T follicular helper cell (primary cell): ENCODE measurements at places on chromosomes 4 and X.

DNA sequence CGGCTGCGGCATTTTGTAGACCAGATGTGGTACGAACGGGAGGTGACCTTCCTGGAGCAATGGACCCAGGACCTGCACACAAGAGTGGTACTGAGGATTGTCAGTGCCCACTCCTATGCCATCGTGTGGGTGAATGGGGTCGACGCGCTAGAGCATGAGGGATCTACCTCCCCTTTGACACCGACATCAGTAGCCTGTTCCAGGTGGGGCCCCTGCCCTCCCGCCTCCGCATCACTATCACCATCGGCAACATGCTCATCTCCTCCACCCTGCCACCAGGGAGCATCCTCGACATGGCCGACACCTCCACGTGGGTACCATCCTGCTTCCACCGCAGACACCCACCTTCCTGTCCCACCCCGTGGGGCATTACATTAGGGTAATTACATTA is 46.2 kb downstream of the SMARCA5 start:
- DNase-seq = peak; percentile 6

DNA sequence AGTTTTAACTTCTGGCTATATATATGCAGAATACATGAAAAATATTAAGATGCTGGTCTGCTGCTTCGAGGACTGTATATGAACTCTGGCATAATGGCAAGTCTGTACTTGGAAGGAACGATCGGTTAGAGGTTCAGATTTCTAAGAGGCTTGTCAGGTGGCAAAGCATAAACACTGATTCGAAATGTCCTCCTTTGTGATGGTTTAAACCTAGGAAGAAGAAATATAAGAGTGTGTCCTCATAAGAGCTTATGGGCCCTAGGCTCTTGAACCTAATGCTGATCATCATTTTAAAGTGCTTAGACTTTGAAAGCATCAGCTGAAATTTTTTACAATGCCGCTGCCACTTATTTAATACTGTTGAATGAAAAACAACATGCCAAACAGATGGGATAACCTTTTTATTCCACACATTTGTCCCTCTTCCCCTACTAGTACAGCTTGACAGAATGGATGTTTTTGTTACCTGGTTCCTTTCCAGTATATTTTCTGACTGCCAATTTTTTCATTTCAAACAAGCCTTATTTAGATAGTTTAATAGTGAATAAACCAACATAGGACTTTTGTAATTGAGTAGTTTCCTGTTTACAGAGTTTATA is 8.8 kb downstream of the SPRY1 start:
- DNase-seq = no peak

DNA sequence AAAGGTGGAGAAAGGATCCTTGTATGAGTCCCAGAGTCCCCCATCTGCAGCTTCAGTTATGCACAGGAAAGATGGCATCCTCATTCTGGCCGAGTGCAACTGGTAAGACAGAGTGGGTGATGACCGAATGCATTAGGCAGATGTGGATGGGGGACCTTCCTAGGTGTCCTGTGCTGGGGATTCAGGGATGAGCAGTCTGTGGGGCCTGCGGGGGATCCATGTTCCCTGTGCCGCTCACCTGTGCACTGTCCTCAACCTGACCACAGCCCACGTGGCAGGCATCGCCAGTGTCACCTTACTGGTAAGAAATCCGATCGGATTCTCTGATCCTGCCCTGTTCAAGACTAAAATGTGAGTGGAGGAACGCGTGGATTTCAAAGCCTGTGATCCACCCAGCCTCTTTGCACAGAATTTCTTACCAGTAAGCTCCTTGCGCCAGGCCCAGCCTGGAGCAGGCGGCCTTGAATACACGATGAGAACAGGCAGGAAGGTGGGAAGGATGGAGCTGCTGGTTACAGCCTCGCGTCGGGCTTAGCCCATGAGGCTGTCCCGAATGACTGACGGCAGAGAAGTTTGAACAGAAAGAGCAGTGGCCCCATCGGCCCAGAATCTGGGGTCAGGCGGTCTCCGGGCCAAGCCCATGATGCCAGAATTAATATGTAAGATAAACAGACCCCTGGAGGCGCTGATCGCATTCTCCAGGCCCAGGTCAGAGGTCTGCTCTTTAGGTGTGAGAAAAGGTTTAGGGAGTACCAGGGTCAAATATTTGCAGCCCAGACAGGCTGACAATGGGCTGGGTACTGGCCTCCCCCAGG is 56.5 kb downstream of the CPZ start:
- DNase-seq = no peak

- DNase-seq = peak; percentile 53
These were observed at the start of gene TLR6 for GRCh38 chr4:38856524-38857337. TSS of gene TLR6 (minus strand) at chr4:38856817. CDS start at chr4:38829473, 27,344 bp downstream.

- peak; percentile 7 for DNase-seq
These were observed 27.2 kb downstream of the BST1 start for GRCh38 chr4:15729910-15730533.

DNA sequence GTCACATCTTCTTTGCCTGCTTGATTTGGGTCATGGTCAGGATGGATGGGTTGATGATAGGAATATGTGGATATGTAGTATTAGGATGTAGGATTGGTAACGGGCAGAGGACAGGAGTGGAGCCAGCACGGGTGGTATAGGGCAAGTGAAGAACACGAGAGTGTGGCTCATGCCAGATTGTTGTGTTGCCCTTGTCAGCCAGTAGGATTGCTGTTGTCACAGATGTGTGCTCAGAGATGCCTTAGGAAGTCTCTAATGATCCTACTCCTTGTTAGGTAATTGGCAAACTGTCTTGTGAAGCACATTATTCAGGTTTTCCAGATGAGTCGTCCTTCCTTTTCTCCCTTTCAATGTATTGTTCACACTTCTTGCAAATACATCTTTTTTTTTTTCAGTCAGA is 5.5 kb downstream of the ATP10D start:
- no peak for DNase-seq

- no peak for DNase-seq
These were observed 45.4 kb downstream of the CC2D2A start for GRCh38 chr4:15515106-15515505.

DNA sequence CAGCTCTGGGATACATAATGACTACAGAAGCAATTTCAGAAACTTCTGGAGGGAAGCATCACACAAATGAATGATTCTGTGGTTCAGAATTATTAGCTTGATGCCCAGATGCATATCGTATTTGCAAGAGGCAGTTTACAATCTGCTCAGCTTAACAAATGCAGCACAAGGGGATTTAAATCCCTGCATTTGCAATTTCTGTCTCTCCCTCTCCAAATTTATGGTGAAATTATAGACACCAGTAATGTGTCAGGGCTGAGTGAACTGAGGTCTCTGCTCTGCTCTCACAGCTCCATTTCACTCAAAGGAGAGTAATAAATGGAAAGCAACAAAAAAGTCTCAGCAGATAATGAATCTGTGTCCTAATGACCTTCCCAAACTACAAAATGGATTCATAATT is 80.2 kb downstream of the TMEM156 start:
- DNase-seq = no peak

DNA sequence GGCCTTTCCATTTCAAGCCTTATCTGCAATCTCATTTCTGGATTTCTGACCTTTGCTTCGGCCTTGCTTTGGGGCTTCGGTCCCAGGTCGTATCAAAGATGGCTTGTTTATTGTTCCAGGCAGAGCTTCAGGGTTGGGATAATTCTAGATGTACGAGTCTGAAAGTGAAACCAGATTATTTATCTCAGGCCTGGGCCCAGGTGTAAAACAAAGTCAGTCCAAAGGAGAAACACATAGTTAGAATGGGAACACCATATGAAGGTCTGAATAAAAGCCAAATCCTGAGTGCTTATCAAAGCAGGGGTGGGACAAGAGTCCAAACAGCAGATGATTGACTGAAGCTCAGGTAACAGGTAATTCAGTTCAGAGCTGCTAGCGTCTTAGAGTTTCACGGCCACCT is 17.1 kb downstream of the PRIMPOL start:
- no peak for DNase-seq

- DNase-seq = peak; percentile 52
These were observed 55.0 kb downstream of the FAM53A start for GRCh38 chr4:1628892-1629698.

GRCh38 chr4:36399762-36400353 is 118.4 kb downstream of the DTHD1 start:
- peak; percentile 25 for DNase-seq

DNA sequence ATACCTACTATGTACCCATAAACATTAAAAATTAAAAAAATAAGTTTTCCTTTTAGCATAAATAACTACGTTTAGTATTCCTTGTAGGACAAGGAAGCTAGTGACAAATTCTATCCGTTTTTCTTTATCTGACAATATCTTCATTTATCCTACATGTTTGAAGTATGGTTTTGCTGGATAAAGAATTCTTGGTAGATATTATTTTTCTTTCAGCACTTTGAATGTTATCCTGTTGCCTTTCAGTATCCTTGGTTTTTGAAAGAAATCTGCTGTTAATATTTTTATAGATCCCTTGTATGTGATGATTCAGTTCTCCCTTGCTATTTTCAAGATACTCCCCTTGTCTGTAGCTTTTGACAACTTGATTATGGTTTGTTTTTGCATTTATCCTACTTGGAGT is 76.6 kb downstream of the CASK start:
- no peak for DNase-seq

DNA sequence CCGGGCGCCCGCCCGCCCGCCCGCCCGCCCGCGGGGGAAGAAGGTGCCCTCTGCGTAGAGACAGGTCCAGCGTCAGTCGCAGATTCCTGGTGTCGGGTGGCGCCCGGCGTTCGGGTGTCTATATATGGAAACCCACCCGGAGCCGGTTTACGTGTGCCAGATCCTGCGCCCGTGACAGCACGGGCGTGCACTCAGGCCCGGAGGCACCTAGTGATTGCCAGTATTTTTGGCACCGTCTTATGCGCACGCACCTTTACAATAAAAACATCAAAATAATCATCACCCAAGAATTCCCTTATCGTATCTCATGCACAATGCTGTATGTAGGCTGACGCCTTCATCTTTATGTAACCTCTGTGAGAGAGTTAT is 519 bp downstream of the SLC25A4 start:
- no peak for DNase-seq

DNA sequence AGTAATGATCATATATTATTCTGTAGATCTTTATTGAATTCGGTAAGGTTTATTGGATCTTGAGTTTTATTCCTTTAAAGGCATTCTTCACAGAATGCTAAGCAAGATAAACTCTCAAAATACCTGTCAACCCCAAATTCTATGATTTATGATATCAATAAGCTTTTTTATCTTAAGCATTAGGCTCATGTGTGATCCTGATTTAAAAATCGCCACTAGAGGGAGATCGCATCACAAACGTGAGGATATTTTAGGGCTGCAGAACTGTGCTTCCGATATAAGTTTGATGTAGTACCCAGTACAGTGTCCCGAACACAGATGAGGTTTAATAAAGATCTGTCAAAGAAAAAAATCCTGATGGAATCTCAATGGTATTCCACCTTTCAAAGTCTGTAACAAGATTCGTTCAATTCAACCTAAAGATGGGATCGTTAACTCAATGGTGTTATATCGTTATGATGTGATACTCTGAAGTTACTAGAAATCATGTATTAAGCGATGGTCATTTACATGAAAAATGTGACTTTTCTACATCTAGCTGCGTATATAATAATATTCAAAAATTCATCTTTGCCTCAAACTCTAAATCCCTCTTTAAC is 169.0 kb downstream of the CORIN start:
- no peak for DNase-seq

DNA sequence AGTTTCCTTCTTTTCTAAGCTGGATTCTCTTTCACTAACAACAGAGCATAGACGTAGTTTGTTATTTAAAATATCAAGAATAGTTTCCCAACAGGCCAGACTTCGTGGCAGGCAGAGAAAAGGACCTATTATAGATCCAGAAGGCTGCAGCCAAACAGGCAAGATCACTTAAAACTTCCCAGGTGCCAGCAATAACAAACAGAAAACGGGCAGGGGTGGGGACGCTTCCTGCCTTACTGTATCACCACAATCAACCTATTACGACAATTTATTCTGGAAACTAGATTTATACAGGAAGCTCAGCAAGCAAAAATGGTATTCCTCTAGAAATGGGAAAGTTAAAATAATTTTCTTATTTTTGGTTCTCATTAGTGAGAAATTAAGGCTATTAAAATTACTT is 22.1 kb downstream of the RWDD4 start:
- DNase-seq = no peak

DNA sequence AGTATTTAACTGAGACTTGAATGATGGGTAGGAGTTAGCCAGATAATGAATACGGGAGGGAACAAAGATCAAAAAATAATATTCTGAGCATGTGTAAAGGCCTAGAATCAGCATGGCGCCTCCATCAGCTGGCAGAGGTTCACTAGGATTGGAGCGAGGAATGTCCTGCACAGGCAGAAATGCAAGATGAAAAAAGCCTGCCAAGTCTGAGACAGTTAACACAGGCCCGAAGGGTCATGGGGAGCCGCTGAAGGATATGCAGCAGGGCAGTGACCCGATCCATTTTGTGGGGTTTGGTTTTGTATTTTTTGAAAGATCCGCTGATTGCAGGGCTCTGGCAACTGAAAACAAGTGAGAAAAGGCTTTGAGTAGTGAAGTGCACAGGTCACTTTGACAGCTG is 40.1 kb downstream of the SMPX start:
- no peak for DNase-seq

DNA sequence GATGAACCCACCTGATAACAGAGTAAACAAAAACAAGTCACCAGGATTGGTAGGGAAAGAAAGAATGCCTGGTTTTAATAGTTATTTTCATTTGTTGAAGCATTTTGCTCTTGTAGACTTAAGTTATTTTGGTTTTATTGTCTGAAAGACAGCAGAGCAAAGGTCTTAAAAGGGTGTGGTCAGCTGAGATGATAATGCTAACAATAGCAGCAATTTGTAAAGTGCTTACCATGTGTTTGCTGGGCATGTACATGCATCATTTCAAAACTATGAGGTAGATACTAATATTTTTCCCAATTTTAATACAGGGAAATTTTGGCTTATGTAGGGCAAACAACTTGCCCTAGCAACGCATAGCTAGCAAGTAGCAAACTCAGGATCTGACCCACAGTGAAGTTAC is 46.8 kb upstream of the SLC10A4 start:
- no peak for DNase-seq

- no peak for DNase-seq
These were observed 359.5 kb upstream of the FGF16 start for GRCh38 chrX:77087529-77088169.

DNA sequence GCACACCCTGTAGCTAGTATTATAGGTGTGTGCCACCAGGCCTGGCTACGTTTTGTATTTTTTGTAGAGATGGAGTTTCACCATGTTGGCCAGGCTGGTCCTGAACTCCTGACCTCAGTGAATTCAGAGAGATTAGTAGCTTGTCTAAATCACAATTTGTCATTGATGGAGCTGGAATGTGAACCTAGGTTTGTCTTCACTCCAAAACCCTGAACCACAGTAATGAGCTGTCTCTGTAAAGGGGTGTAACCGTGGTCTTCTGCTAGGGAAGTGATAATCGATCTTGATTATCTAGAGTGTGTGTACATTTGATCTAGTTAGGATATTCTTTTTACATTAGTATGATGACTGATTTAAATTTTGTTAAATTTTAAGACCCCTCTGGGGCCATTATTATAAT is 8.3 kb downstream of the ARHGAP10 start:
- no peak for DNase-seq

DNA sequence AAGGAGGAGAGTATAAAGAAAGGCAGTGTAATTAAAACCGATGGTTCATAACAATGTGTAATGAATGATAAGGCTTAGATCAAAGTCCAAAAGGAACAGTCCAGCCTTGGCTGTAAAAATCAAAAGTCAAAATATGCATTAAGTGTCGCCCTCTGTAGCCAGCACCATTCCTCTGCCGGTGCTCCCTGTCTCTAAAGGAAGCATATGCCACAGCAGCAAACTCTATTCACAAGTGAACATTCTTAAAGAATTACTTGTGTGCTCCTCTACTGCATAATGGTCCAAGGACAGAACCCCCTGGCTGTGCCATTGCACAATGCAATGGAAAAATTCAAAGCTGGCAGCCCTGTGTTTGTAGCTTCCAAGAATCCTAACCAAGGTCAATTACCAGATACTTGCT is 16.3 kb upstream of the MBNL3 start:
- DNase-seq = no peak
